SJSA1 (cell line): ENCODE measurements at places on chromosomes 4 and X. TPM values are rescaled to one million over a fixed set of nuclear protein-coding genes. Genes with fewer than 3 reads are reported as not detected.

Gene PHOX2B
- total RNA-seq = not detected in 2 replicates

Gene USP26
- total RNA-seq = not detected in 2 replicates

Gene PAGE1
- total RNA-seq = not detected in 2 replicates

Gene RNF175
- total RNA-seq = not detected in 2 replicates

DNA sequence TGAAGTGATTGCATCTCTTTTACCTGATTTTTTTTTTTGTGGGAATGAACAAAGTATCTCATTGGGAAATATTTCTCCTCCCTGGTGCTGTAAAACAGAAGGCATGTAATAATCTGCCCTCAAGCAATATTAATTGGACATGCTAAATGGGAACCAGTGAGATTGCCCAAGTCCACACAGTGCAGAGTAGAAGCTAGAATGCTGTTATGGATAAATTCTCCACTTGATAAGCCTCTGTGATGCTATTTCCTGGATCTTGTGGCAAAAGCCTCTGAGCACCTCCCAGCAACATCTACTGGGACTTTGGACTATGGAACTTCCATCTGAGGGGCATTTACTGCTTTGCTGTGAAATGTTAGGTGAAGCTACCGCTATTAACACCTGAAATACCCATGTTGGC lies 46.9 kb upstream of the YTHDC1 start:
- H3K4me1 ChIP-seq = no peaks in the 10 kb centered on the region
- H3K4me3 ChIP-seq = no peak overlapping the region
- H3K36me3 ChIP-seq = no peaks in the 10 kb centered on the region
- no peak overlapping the region for H3K27ac ChIP-seq

DNA sequence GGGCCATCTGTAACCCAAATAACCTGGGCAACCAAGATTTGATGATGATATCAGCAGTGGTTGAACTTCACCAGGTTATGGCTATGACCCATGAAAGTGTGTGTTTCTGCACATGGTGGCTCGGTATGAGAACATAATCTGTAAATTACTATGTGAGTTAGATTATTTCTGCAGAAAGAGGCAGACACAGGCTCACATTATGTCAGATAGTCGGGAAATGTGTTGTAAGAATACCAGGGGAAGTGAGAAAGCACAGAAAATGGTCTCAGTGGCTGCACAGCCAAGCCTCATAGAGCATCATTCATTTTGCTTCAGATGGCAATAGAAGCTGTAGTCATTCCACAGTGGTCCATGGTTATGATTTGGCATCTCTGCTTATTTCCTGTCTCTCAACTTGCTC lies 63.0 kb upstream of the RBPJ start:
- H3K27ac ChIP-seq = no peak overlapping the region
- H3K4me3 ChIP-seq = no peak overlapping the region

GRCh38 chr4:128565565-128566186 lies 243.8 kb upstream of the JADE1 start:
- H3K27me3 ChIP-seq = no peaks in the 10 kb centered on the region
- DNase-seq = no peak
- H3K4me1 ChIP-seq = peaks cover 25% of the 10 kb centered on the region
- no peak overlapping the region for H3K4me3 ChIP-seq

DNA sequence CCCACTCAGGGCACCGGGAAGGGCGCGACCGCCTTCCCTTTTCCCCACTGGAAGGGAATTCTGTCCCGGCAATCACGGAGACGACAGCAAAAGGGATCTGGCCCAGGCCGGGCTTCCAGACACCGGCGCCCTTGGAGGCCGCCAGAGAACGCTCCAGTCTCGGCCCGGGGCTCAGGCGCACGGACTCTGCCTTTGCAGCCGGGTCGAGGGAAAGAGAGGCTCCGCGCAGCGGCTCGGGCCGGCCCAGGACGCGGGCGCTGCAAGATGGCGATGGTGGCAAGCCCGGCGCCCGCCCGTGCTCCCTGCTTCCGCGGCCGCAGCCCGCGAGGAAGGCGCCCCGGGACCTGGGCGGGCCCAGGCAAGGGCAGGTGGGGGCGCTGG lies 1.1 kb downstream of the CTBP1 start:
- H3K4me1 ChIP-seq = peaks cover 17% of the 10 kb centered on the region
- peak overlapping the region; percentile 65 for H3K27ac ChIP-seq
- DNase-seq = no peak
- H3K36me3 ChIP-seq = 0 out of 2 replicates have a peak, but pooled peaks cover 5% of the 10 kb centered on the region
- peak overlapping the region; percentile 91 for H3K4me3 ChIP-seq
- H3K27me3 ChIP-seq = no peaks in the 10 kb centered on the region

DNA sequence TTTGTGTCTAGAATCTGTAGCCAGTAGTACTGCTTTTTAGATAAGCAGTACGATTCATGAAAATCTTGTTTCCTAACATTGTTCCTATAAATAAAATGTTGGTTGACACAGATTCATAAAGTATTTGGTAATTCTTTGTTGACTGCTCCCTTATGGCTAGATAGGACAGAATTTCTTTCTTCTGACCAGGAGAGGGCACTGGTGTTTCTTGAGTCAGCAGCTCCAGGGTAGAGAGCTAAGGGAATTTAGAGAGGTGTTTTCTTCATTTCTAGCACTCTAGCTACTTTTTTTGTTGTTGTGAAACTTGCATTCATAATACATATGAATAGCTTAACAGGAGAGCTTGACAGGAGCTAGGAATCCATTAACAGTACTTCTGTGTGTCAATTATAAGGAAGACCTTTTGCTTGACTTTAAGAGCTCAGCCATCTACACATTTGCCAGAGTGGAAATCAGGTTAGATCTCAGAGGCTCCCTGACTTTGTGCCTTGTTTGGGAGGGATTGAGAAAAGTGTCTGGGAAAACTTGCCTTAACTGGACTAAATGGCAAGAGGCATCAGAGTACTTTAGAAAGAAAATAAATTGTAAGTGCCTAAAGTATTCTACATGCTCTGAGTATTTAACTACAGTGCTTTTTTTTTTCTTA lies 756.1 kb downstream of the SH3BGRL start:
- no peak overlapping the region for H3K27ac ChIP-seq
- no peaks in the 10 kb centered on the region for H3K27me3 ChIP-seq
- H3K4me1 ChIP-seq = no peaks in the 10 kb centered on the region

- no peak overlapping the region for H3K27ac ChIP-seq
- no peaks in the 10 kb centered on the region for H3K36me3 ChIP-seq
- no peaks in the 10 kb centered on the region for H3K4me1 ChIP-seq
- no peak for DNase-seq
- no peaks in the 10 kb centered on the region for H3K27me3 ChIP-seq
- no peak overlapping the region for H3K4me3 ChIP-seq
Observed at GRCh38 chr4:141078871-141079270, 54.4 kb downstream of the RNF150 start.

- H3K4me3 ChIP-seq = no peak overlapping the region
- no peaks in the 10 kb centered on the region for H3K27me3 ChIP-seq
- H3K4me1 ChIP-seq = no peaks in the 10 kb centered on the region
- H3K36me3 ChIP-seq = no peaks in the 10 kb centered on the region
Observed at GRCh38 chr4:155026715-155027114, 181.7 kb upstream of the NPY2R start.

- H3K27ac ChIP-seq = no peak within 1 kb of the TSS
- no peaks in the 10 kb centered on the region for H3K36me3 ChIP-seq
- H3K4me1 ChIP-seq = no peaks in the 10 kb centered on the region
- no peaks in the 10 kb centered on the region for H3K27me3 ChIP-seq
- no peak for DNase-seq
- no peak within 1 kb of the TSS for H3K4me3 ChIP-seq
Observed at GRCh38 chr4:69860052-69860451, at the start of gene SULT1E1. TSS of gene SULT1E1 (minus strand) at chr4:69860145. CDS start at chr4:69857644, 2,501 bp downstream.

- H3K4me1 ChIP-seq = no peaks in the 10 kb centered on the region
- no peaks in the 10 kb centered on the region for H3K36me3 ChIP-seq
- no peaks in the 10 kb centered on the region for H3K27me3 ChIP-seq
- no peak overlapping the region for H3K27ac ChIP-seq
- DNase-seq = no peak
Observed at GRCh38 chr4:11152684-11153083, 276.0 kb downstream of the HS3ST1 start.

DNA sequence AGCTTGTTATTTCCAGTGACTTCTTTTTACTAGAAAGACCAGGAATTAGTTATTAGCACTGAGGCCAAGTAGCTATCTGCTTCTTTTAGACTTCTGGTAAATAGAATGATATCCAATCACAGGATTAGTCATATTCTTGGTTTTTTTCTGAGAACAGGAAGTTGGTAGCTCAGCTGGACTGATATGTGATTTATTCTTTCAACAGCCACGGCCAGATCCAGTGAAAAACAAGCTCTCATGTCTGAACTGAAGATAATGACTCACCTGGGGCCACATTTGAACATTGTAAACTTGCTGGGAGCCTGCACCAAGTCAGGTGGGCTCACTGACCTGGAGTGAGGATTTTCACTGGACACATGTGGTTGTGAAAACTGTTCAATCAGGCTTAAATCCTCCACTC lies 48.6 kb downstream of the PDGFRA start:
- no peak overlapping the region for H3K27ac ChIP-seq
- no peak overlapping the region for H3K4me3 ChIP-seq
- H3K36me3 ChIP-seq = peaks cover 16% of the 10 kb centered on the region
- DNase-seq = no peak

DNA sequence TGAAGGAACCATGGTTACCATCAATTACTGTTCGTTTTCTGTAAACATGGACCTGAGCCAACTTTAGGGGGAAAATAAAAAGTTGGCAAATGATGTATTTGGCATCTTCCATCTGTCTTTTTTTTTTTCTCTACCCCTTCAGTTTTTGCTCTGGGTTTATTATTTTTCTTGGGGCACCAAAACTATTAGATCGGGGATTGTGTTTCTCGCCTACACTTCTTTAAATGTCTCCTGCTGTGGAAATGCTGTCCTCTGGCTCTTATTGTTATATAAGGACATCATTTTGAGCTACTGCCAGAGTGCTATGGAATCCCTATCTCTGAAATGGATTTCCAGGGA lies 234.0 kb upstream of the SLIT2 start:
- H3K4me1 ChIP-seq = peaks cover 10% of the 10 kb centered on the region
- no peak for DNase-seq
- no peaks in the 10 kb centered on the region for H3K36me3 ChIP-seq
- no peak overlapping the region for H3K27ac ChIP-seq
- no peak overlapping the region for H3K4me3 ChIP-seq

GRCh38 chrX:100435726-100436125 lies 25.7 kb upstream of the PCDH19 start:
- no peaks in the 10 kb centered on the region for H3K4me1 ChIP-seq
- H3K36me3 ChIP-seq = no peaks in the 10 kb centered on the region
- H3K4me3 ChIP-seq = no peak overlapping the region
- no peak for DNase-seq

DNA sequence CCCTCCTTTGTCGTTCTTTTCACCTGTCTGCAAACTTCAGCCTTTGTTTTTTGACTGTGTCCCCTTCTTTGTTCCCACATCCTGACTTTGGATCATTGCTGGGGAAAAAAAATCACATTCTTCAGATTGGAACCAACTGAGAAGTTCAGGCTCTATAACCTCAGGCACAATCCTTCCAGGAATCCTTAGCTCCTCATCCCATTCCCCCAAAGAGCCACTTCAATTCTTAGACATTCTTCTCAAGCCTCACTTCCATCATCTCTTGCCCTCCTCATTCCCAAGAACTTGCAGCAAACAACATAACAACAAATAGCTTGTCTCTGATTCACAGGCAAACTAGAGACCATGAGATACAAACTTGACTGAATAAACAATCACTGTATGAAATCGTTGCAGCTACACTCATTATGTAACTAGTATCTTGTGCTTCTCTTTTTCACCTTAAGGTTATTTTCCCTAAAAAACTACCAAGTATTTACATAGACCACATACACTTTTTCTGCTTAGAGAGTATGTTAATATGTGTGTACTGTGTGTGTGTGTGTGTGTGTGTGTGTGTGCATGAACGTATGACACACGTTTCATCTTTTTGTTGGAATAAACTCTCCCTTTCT lies 26.4 kb upstream of the PGM2 start:
- no peaks in the 10 kb centered on the region for H3K4me1 ChIP-seq
- H3K27me3 ChIP-seq = no peaks in the 10 kb centered on the region
- no peak for DNase-seq
- no peaks in the 10 kb centered on the region for H3K36me3 ChIP-seq
- H3K27ac ChIP-seq = no peak overlapping the region

GRCh38 chr4:9970399-9971011 lies 50.8 kb downstream of the SLC2A9 start:
- no peak overlapping the region for H3K27ac ChIP-seq
- DNase-seq = no peak
- H3K36me3 ChIP-seq = no peaks in the 10 kb centered on the region
- no peaks in the 10 kb centered on the region for H3K4me1 ChIP-seq
- H3K4me3 ChIP-seq = no peak overlapping the region

- no peaks in the 10 kb centered on the region for H3K27me3 ChIP-seq
- no peak overlapping the region for H3K4me3 ChIP-seq
- H3K36me3 ChIP-seq = no peaks in the 10 kb centered on the region
- no peak for DNase-seq
- H3K4me1 ChIP-seq = no peaks in the 10 kb centered on the region
Observed at GRCh38 chrX:39175418-39176057, 374.3 kb downstream of the MID1IP1 start.

DNA sequence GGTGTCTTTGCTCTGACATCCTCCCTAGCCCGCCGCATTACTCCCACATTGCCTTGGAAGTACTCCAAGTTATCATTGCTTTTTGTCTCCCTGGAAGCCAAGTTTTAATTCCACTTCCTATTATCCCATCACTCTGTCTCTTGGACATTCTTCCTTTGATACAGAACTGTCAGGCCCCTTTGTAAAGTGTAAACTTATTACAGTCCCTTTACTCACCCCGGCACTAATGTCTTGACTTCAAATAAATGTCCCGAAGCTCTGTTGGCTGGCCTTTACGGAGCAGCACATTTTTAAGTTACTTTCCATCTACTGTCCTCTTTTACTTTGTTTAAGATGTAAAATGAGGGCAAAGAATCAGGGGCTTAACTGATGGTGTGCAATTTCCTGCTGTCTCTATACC lies 223.5 kb upstream of the IGFBP7 start:
- no peaks in the 10 kb centered on the region for H3K36me3 ChIP-seq
- no peak overlapping the region for H3K27ac ChIP-seq
- no peak overlapping the region for H3K4me3 ChIP-seq
- H3K27me3 ChIP-seq = peaks cover 8% of the 10 kb centered on the region; the same call in 1 of the 2 replicates

DNA sequence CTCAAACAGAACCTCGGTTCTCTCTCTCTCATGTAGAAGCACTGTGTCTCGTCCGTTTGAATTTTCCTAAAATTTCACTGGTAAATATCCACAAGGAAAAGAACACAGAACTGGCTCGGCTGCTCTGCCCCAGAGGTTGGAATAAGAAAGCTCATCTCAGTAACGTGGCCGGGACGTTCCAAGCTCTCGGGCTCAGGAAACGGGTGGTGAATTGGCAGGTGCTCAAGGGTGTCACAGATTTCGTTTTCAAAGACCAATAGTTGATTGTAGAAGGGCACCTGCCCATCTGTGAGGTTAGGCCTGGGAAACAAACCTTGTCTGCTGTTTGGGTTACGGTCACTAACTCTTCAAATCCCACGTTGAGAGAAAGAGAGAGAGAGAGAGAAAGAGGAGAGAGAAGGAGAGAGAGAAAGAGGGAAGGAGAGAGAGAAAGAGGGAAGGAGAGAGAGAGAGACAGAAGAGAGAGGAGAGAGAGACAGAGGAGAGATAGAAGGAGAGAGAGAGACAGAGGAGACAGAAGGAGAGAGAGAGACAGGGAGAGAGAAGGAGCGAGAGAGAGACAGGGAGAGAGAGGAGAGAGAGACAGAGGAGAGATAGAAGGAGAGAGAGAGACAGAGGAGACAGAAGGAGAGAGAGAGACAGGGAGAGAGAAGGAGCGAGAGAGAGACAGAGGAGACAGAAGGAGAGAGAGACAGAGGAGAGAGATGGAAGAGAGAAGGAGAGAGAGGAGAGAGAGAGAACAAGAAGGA lies 106.6 kb downstream of the CRLF2 start:
- DNase-seq = no peak
- H3K27ac ChIP-seq = no peak overlapping the region
- H3K4me3 ChIP-seq = no peak overlapping the region
- H3K4me1 ChIP-seq = no peaks in the 10 kb centered on the region
- no peaks in the 10 kb centered on the region for H3K36me3 ChIP-seq

- no peak for DNase-seq
- H3K36me3 ChIP-seq = no peaks in the 10 kb centered on the region
- no peaks in the 10 kb centered on the region for H3K4me1 ChIP-seq
- H3K27me3 ChIP-seq = no peaks in the 10 kb centered on the region
- H3K27ac ChIP-seq = no peak overlapping the region
Observed at GRCh38 chr4:126954537-126955291, 678.0 kb upstream of the INTU start.
